Upper lobe of left lung (tissue), 6 donors: ENCODE measurements at places on chromosomes 4 and X. TPM values are rescaled to one million over a fixed set of nuclear protein-coding genes. Genes with fewer than 3 reads are reported as not detected.

The SPANXN3 gene
- total RNA-seq = not detected

The GABRQ gene
- total RNA-seq = not detected

DNA sequence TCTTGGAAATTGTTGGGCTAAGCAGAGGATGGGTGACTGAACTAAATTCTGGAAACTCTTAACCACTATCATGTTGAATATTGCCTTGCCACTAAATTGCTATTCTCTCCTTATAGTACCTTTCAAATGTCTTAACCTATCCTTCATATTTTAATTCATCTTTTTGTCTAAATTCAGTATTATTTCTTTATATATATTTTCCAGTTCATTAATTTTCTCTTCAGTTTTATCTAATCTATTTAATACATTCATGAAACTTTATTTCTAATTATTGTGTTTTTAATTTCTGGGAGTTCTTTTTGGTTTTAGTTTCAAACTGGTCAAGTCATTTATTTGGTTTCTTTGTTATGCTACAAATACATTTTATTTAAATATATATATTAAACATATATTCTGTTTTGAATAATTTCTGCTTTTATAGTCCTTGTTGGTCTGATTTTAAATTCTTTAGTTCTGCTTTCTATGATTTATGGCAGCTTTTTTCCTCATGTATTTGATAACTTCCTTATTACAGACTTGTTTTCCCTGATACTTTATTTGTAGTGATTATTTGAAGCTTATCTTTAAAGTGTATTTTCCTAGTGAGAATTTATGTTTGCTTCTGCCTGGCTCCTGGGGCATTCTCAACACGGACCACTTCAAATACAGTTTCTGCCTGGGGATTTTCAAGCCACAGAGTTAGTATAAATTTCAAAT, 8.5 kb upstream of the GUCY1A1 start:
- H3K27ac ChIP-seq = no peak overlapping the region
- no peaks in the 10 kb centered on the region for H3K36me3 ChIP-seq
- H3K27me3 ChIP-seq = no peaks in the 10 kb centered on the region
- H3K4me3 ChIP-seq = no peak overlapping the region

- no peak overlapping the region for H3K4me3 ChIP-seq
- no peaks in the 10 kb centered on the region for H3K27me3 ChIP-seq
- H3K36me3 ChIP-seq = no peaks in the 10 kb centered on the region
- no peak overlapping the region for H3K27ac ChIP-seq
- DNase-seq = no peak
- H3K4me1 ChIP-seq = no peaks in the 10 kb centered on the region
Observed at GRCh38 chrX:136692271-136692670, 44.3 kb downstream of the CD40LG start.

DNA sequence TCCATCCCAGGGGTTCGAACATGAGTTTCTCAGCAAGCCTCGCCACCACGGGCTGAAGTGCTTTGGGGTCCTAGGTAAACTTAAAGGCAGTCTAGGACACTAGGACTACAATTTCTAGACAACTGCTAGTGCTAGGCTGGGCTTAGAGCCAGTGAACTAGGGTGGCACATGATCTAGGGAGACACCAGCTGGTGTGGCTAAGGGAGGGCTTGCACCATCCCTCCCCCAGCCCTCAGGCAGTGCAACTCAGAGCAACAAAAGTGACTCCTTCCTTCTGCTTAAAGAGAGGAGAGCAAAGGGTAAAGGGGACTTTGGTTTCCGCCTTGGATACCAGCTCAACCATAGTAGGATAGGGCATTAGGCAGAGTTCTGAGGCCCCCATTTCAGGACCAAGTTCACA, 162.5 kb upstream of the AFF2 start:
- DNase-seq = no peak
- H3K4me1 ChIP-seq = no peaks in the 10 kb centered on the region
- H3K27me3 ChIP-seq = no peaks in the 10 kb centered on the region
- H3K4me3 ChIP-seq = no peak overlapping the region
- no peak overlapping the region for H3K27ac ChIP-seq

GRCh38 chr4:8000247-8000646, 60.6 kb upstream of the AFAP1 start:
- DNase-seq = no peak
- H3K27me3 ChIP-seq = no peaks in the 10 kb centered on the region
- H3K4me3 ChIP-seq = no peak overlapping the region
- H3K4me1 ChIP-seq = no peaks in the 10 kb centered on the region

- no peaks in the 10 kb centered on the region for H3K36me3 ChIP-seq
- DNase-seq = no peak
- no peaks in the 10 kb centered on the region for H3K27me3 ChIP-seq
- H3K4me3 ChIP-seq = no peak overlapping the region
Observed at GRCh38 chr4:154254999-154255398, 236.6 kb downstream of the DCHS2 start.

The P2RY4 gene
- 0.30 TPM for total RNA-seq

The HSFX4 gene
- total RNA-seq = not detected

- H3K4me1 ChIP-seq = no peaks in the 10 kb centered on the region
- H3K4me3 ChIP-seq = no peak overlapping the region
- H3K27ac ChIP-seq = no peak overlapping the region
- H3K36me3 ChIP-seq = no peaks in the 10 kb centered on the region
Observed at GRCh38 chrX:108399418-108400165, 38.6 kb downstream of the COL4A6 start.

The ANK2 gene
- total RNA-seq = 9.7 TPM

DNA sequence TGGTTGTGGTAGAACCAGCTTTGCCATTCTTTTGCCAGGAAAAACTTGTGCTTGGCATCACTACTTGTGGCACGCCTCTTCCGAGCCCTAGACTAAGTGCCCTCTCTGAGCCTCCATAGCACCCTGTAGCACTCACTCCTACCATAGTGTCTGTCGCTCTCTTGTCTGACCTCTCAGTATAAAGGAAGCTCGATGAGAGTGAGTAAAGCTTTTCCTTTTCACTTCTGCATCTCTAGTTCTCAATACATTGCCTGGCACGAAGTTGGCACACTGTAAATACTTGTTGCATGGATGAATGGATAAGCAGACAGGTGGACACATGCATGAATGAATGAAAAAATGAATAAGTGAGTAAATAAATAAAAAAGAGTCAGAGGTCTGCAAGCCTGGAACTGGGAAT, 48.3 kb downstream of the TLR10 start:
- no peak for DNase-seq
- H3K27me3 ChIP-seq = no peaks in the 10 kb centered on the region
- no peaks in the 10 kb centered on the region for H3K36me3 ChIP-seq
- peaks cover 7% of the 10 kb centered on the region for H3K4me1 ChIP-seq
- H3K4me3 ChIP-seq = no peak overlapping the region

DNA sequence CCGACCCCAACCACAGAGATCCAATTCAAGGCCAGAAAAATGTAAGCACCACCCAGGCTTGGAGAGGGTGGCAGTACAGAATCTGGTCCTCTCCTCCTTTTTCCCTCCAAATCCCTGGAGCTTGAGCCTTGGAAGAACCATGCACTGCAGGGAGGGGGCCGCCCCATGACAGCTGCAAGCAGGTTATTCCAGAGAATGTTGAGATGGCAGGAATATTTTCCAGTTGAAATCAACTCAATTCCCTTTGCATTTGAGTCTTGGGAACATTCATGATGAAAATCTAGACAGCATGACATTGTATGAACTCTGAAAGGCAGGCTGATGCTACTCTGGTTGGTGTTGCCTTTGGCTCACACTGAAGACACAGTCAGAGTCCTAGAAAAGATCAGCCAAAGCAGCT, 386.6 kb upstream of the FGF16 start:
- H3K27me3 ChIP-seq = no peaks in the 10 kb centered on the region
- no peaks in the 10 kb centered on the region for H3K36me3 ChIP-seq
- H3K27ac ChIP-seq = no peak overlapping the region
- no peak overlapping the region for H3K4me3 ChIP-seq

The MTNR1A gene
- not detected for total RNA-seq

- H3K36me3 ChIP-seq = no peaks in the 10 kb centered on the region
- no peak for DNase-seq
- H3K27ac ChIP-seq = no peak overlapping the region
Observed at GRCh38 chr4:106941841-106942240, 94.3 kb downstream of the DKK2 start.

DNA sequence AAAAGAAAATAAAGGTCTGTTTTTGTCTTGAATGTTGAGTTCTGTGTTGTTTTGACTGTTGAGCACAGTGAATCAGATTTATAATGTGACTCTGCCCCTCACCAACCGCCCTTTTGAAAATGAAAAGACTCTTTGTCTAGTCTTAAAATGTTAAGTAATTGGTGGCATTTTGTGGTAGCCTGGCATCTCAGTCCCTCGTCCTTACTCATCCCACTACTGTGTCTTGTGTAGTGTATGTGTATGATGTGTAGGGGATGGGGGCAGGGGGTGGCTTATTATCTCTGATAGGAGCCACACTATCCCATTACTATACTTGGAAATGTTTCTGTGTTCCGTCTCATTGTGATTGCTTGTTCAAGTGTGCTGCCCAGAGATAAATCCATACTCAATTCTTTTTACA, 12.2 kb downstream of the KLHL34 start:
- no peaks in the 10 kb centered on the region for H3K27me3 ChIP-seq
- DNase-seq = no peak
- H3K4me3 ChIP-seq = no peak overlapping the region
- H3K27ac ChIP-seq = no peak overlapping the region
- no peaks in the 10 kb centered on the region for H3K4me1 ChIP-seq
- no peaks in the 10 kb centered on the region for H3K36me3 ChIP-seq

DNA sequence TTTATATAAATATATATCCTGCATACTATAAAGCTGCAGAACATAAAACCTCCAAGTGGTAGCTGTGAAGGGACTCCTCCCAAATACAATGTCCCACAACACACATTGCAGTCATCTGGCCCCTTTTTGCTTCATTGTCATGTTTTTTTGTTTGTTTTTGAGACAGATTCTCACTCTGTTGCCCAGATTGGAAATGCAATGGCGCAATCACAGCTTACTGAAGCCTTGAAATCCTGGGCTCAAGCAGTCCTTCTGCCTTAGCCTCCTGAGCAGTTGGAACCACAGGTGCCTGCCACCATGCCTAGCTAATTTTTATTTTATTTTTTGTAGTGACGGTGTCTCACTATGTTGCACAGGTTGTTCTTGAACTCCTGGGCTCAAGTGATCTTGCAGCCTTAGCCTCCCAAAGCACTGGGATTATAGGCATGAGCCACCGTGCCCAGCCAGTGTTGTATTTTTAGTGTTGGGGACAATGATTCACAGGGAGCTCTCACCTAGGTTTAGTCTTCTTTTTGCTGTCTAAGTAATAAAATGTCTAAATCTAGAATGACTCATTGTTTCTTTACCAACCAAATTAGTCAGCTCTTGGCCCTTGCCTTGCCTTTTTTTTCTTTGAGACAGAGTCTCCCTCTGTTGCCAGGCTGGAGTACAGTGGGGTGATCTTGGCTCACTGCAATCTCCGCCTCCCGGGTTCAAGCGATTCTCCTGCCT, 24.0 kb upstream of the XIAP start:
- no peaks in the 10 kb centered on the region for H3K4me1 ChIP-seq
- no peak overlapping the region for H3K4me3 ChIP-seq
- H3K27ac ChIP-seq = no peak overlapping the region
- no peaks in the 10 kb centered on the region for H3K27me3 ChIP-seq

- no peaks in the 10 kb centered on the region for H3K4me1 ChIP-seq
- no peaks in the 10 kb centered on the region for H3K27me3 ChIP-seq
- H3K36me3 ChIP-seq = no peaks in the 10 kb centered on the region
- no peak overlapping the region for H3K4me3 ChIP-seq
- no peak overlapping the region for H3K27ac ChIP-seq
- DNase-seq = no peak
Observed at GRCh38 chrX:136582624-136583023, 50.6 kb downstream of the VGLL1 start.

DNA sequence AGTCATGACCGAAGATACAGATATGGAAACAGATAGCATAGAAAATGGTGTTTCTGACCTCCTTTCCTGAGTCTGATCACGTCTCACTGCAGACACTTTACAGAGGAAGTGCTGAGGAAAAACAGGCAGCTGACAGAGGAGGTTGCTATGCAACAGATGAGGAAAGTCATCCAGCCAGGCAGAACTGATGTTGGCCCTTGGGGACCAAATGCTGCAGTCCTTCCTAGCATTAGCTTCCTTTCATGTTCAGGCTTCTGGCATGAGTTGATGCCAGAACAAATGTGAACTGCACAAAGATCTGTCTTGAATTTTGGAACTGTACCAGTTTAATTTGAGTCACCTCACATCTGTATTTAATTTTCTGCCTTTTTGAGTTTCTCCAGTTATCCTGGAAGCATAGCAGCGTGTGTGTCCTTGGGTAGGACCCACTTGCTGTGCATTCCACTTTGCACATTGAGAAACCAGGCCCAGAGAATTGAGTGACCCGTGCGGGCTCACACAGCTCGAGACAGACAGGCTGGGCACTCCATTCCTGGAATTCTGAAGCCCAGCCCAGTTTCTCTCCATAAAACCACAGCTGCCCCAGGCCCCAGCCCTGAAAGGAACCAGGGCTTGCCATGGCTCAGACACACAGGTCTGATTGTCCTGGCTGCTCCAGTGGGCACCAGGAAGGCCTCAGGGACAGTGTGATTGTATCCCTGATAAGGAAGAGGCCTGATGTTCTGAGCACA, 1.4 kb upstream of the MAGED1 start:
- H3K36me3 ChIP-seq = no peaks in the 10 kb centered on the region
- no peaks in the 10 kb centered on the region for H3K4me1 ChIP-seq
- H3K4me3 ChIP-seq = no peak overlapping the region
- H3K27ac ChIP-seq = peak overlapping the region; percentile 77
- no peak for DNase-seq

DNA sequence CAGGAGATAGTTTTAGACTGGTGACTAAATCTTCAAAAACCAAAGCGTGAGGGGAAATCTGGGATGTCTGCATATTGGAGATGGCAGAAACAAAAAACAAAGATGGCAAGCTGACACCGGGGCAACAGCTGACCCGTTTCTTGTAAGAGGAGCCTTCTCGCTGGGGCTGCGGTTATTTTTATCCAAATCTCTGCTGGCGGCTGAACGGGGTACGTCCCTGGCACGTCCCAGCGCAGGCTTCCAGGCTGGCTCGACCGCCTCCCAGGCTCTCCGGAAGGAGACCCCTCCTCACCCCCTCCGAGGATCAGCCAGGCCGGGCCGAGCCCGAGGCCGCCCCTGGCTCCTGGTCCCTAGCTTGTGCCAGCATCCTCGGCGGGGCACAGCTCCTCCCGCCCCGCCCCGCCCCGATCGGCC, 403 bp downstream of the SGCB start:
- peak overlapping the region; percentile 90 for H3K4me3 ChIP-seq
- no peaks in the 10 kb centered on the region for H3K27me3 ChIP-seq
- H3K27ac ChIP-seq = peak overlapping the region; percentile 17

The CPE gene
- total RNA-seq = 53.7 TPM

The PNMA3 gene
- 0.54 TPM for total RNA-seq
